Hippocampal formation (tissue), 2 donors: ENCODE measurements at places on chromosomes 3 and 15.

DNA sequence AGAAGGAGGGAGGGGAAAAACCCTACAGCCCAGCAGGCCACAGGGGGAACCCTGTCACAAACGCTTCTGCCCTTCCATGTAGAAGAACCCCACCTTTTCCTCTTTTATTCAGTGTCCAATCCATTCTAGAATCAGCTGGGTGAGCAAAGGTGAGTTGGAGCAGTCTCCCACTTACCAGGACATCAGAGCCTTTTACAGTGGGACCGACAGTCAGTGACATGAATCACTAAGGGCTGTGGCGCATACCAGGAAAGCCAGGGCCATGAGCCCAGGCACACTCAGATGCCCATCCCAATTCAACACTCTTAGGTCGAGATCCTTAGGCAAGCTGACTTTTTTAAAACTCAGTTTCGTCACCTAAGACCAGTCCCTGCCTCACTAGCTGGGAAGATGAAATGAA lies 146.1 kb downstream of the AQP9 start:
- DNase-seq, result no peak

GRCh38 chr3:14203521-14204079 lies 25.0 kb downstream of the LSM3 start:
- peak; percentile 67 for DNase-seq

GRCh38 chr3:112013058-112013783 lies 14.5 kb downstream of the TAGLN3 start:
- peak; percentile 72 for DNase-seq

- DNase-seq, result no peak
Observed at GRCh38 chr3:88440701-88441100, 290.9 kb downstream of the C3orf38 start.

- no peak for DNase-seq
Observed at GRCh38 chr3:46714728-46715506, 2.8 kb downstream of the PRSS50 start.
